ENCODE measurements at places on chromosomes 7 and 10.

GRCh38 chr7:55641811-55642210, 69.5 kb upstream of the VOPP1 start:
- no peak for DNase-seq

GRCh38 chr10:120783867-120784266, 67.3 kb upstream of the WDR11 start:
- DNase-seq, result peak; percentile 54

DNA sequence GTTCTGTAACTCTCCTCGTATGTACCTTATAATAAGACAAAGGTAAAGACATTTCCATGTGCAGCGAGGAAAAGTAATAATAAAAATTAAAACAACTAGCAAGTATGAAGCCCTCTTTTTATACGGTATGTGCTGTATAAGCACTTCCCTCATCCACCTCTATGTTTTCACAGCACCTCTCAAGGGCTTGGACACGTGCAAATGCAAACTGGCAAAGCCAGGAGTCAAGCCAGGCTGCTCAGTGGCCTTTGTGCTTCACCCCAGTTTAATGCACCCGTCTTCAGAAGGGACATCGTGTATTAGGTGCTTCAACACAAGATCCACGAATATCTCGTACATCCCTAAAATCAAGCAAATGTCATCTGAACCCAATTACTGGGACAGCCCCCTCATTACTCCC, 1.3 kb upstream of the DGKI start:
- DNase-seq, result no peak

DNA sequence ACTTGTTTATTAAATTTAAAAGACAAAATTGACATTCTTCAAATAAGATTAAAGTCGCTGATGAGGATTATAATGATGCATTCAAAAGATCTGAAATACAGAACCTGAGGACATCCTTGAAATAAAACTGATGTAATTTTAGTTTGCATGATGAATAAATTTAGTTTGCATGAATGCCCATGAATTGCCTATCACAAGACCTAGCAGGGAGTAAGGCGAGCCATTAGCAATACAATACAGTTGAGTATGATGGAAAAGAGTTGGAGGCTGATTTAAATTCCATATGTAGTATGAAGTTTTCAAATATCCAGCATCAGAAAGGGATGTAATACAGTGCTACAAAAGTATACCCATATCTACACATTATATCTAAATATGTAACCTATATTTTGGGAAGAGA, 321.3 kb downstream of the CACNA2D1 start:
- DNase-seq, result no peak

- DNase-seq, result no peak
These were observed 410.0 kb downstream of the HTR7 start for GRCh38 chr10:90447831-90448230.

DNA sequence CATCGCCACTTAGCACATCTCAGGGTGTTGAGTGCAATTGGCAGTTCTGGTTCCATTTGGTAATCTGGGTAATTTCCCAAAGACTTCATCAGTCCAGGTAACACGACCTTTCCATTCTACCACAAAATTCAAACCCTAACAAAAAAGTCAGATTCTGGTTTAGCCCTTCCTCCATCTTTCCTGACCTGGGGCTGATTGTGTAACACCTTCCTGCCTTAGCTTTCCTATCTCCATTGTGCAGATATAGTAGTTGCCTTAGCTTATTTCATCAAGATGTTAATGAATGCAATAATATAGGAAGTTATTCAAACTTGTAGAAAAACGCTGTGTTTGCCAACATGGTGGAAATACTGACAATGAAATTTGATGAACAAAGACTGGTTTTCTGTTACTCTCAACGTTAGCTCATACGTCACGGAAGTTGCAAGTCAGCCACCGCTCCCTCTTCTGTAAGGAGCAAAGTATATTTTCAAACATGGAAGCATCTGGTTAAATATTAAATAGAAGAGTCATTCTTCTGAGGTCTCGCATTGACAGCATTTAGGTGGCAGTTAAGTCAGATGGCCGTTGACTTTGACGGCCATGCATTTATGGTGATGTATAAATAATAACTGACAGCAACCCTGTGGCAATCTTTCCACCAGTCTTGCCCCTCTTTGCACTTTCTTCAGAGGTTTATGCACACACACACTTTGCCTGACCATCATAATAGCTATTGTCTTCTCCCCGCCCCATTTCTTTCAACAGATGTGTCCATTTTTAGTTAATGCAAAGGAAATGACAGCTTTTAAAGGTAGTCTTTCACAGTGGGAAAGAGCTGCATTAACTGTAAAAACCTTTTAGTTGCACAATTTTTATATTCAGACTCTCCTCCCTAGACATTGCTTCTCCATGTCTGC, 205.1 kb upstream of the BMPER start:
- no peak for DNase-seq

GRCh38 chr7:10117815-10118214, 855.9 kb upstream of the PHF14 start:
- no peak for DNase-seq

GRCh38 chr7:108684629-108685028, 115.0 kb downstream of the DNAJB9 start:
- DNase-seq, result no peak

GRCh38 chr10:16724509-16724908, 92.7 kb downstream of the RSU1 start:
- no peak for DNase-seq

DNA sequence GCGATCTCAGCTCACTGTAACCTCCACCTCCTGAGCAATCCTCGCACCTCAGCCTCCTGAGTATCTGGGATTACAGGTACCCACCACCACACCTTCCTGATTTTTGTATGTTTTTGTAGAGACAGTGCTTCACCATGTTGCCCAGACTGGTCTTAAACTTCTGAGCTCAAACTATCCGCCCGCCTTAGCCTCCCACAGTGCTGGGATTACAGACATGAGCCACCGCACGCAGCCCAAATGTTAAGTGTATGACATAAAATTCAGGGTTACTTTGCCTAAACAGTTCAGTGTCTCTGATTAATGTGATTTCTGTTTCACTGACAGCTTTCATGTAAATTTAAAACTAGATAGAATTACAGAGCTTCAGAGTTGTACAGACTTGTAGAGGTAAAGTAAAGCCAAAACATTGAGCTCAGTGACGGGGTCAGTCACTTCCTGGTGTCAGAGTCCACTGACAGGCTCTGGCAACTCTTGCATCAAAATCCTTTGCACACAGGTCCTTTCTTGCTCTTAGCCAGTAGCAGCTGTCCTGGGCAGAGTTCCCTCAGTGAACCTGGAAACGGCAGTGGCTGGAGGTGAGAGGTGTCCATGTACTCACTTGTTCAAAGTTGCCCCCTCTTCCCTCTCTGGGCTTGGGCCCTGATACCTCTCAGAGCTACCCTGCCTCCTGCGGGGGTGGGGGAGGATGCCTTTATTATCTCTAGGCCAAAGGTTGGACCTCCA, 33.7 kb downstream of the MGMT start:
- DNase-seq, result no peak

DNA sequence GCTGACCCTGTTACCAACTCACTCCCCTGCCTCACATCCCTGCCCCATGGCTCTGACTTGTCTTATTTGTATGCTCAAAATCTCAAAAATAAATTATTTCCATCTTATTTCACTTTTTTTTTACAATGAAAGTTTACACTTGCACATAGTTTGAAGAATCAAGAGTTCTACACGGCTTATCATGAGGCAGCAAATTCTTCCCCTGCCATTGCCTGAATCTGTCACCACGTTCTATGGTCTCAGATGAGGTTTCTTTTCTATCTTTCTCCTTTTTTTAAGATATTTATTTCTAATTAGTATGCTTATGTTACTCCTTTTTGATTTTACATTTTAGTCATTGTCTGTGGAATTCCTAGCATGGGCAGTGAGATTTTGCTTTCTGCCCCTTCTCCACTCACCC, 28.4 kb downstream of the ARHGAP22 start:
- no peak for DNase-seq

- DNase-seq, result no peak
These were observed 11.0 kb downstream of the TLL2 start for GRCh38 chr10:96502561-96503282.

- no peak for DNase-seq
These were observed 38.3 kb upstream of the PRLHR start for GRCh38 chr10:118633786-118634185.

- no peak for DNase-seq
These were observed 28.6 kb downstream of the JAZF1 start for GRCh38 chr7:28151965-28152364.

DNA sequence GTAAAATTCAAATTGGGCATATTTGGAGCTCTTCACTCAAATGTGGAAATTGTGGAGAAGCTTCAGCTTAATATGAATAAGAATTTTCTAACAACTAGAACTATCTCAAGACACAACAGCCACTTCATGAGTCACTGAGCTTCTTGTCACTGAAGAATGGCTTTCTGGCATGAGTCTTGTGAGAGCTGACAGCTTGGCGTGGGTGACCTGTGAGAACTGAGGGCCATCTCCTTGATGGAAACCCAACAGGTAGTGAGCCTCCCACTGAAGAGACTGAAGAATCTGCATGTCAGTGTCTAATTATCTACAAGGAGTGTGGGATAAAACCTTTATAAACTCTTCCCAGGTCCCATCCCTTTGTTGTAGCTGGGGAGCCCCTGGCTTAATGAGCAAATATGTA, 66.0 kb downstream of the CLEC2L start:
- DNase-seq, result no peak

- DNase-seq, result no peak
These were observed 731.2 kb upstream of the IGFBP3 start for GRCh38 chr7:46652317-46652716.

- DNase-seq, result peak; percentile 77
These were observed 146.7 kb downstream of the DNAJB6 start for GRCh38 chr7:157483515-157483914.

DNA sequence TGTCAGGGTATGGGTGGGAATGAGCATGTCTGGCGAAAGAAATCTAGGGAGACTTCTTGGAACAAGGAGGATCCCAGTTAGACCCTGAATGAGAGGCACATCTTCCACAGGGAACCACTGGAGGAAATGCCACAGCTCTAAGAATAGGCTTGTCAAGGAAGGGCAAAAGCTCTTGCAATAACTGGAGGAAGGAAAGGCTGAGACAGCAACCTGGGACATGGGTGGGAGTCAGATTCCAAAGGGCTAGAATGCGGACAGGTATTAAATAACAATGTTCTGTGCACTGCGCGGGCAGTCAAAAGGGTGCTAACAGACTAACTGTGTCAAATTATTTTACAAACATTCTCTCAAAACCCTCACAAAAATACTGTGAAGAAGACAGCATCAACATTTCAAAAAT, 4.5 kb downstream of the NUDCD3 start:
- DNase-seq, result no peak

- DNase-seq, result no peak
These were observed 11.7 kb upstream of the CALML3 start for GRCh38 chr10:5512881-5513612.

GRCh38 chr10:132048294-132048667, 17.5 kb upstream of the JAKMIP3 start:
- peak; percentile 23 for DNase-seq

GRCh38 chr7:25988640-25989039, 163.4 kb upstream of the NFE2L3 start:
- DNase-seq, result no peak

- DNase-seq, result no peak
These were observed 370.5 kb downstream of the MDFIC start for GRCh38 chr7:115292381-115292780.

DNA sequence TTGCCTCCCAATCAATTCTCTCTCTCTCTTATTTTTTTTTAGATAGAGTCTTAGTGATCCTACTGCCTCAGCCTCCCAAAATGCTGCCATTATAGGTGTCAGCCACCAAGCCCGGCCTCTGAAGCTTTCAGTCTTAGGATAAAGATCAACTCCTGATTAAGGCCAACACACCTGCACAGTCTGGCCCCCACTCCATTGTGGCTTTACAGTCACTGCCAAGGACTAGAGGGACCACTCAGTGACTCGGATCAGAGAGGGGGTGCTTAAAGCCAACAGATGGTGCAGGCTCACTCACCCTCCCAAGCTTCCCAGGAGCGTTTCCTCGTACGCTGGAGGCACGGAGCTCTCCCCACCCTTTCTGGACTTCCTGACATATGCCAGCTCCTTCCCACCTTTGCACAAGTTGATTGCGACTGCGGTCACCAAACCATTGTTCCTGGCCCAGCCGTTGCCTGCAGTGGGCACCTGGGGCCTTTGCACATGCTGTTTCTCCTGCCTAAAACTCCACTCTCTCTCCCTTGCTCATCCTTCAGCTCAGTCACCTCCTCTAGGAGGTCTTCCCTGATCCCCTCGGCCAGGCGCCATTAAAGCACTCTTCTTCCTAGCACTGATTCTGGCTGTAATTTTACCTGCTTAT, 1.7 kb upstream of the CDH23 start:
- no peak for DNase-seq

DNA sequence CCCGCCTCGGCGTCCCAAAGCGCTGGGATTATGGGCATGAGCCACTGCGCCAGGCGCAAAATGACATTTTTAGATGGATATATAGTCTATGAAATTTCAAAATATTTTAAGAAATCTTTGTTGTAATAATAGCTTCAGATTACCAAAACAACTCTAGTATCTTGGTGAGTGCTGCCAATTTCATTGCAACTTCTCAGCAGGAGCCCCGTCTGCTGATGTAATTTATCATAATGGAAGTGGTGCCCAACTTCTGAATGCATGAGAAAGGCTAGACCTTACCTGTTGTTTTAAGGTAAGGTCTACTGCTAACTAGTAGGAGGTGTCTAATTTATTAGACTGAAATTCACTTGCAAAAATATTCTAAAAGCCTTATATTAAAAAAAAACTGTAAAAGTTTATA, 20.0 kb downstream of the PDSS1 start:
- DNase-seq, result no peak

GRCh38 chr7:153657182-153657800, 394.9 kb upstream of the DPP6 start:
- DNase-seq, result no peak

- no peak for DNase-seq
These were observed 26.3 kb downstream of the CRCP start for GRCh38 chr7:66140924-66141323.

DNA sequence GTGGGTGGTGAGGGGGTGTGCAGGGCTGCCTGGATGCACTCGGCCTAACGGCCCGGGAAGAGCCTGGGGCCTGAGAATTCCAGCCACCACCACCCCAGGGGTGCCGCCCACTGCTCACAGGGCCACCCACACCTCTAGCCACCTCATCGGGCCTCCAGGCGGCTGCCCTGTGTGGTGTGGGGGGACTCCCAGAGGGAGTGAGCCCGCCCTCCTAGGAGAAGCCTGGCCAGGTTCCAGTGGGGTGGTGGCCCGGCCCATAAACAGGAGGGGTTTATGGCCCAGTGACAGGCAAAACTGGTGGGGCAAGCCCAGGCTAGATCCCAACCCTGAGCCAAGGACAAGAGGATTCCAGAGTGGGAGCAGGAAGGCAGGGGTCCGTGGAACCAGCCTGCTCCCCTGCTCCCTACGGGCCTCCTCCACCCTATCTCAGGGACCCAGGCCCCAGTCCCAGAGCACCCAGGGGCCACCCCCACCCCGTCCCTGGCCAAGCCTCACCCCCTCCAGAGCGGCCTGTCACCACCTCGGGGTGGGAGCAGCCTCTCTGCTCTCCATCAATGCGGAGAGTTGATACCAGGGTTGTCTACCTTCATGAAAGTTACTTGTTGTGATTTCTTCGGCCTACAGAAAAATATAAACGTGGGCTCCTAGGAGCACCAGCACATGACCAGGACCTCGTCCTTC, 20.2 kb upstream of the PDGFA start:
- no peak for DNase-seq

GRCh38 chr10:42975005-42975493, 101.8 kb upstream of the RET start:
- DNase-seq, result no peak

- peak; percentile 76 for DNase-seq
These were observed 152.7 kb downstream of the SKIDA1 start for GRCh38 chr10:21372651-21373410.

All from aorta (tissue), 5 donors.